Stimulated activated CD4-positive, alpha-beta T cell treated with anti-CD3 and anti-CD28 coated beads, Interleukin-15, amount 100 ng/mL, for 48 hours (primary cell): ENCODE measurements at places on chromosomes 2 and 18.

- no peak for DNase-seq
These were observed 138.6 kb downstream of the GLI2 start for GRCh38 chr2:120873958-120874887.

- no peak for DNase-seq
These were observed 50.8 kb downstream of the EPG5 start for GRCh38 chr18:45916302-45916701.

- DNase-seq, result no peak
These were observed 6.6 kb downstream of the CFAP221 start for GRCh38 chr2:119550856-119551255.

DNA sequence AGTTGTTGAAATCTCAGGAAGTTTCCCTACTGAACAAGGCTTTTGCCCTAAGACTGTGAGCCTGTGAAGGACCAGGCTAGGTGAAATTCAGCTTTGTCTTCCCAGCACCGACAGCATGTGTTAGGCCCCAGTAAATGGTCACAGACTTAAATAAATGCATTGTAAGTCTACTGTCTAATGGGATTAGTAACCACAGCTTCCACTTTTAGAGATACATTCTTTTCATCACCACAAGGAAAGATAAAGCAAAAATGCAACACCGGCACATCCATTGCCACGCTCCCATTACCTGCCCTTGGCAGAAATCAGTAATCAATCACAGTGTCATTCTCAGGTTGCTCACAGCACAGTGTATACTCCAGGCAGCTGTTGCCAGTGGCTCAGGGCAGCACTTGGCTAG, 59.3 kb downstream of the CRACDL start:
- DNase-seq, result no peak

DNA sequence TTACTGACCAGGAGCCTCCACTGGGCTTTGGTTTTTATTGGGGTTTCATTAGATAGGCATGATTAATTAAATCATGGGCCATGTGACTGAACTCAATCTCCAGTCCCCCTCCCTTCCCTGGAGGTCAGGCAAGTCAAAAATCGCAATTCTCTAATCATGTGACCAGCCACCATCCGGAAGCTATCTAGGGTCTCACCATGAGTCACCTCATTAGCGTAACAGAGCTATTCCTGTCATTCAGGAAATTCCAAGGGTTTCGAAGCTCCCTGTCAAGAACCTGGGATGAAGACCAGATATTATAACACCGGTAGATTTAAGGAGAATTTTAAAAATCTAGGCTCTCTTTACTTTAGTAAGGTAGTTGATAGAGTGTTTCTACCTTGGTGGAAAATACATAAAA, 180.3 kb upstream of the TCF4 start:
- no peak for DNase-seq

DNA sequence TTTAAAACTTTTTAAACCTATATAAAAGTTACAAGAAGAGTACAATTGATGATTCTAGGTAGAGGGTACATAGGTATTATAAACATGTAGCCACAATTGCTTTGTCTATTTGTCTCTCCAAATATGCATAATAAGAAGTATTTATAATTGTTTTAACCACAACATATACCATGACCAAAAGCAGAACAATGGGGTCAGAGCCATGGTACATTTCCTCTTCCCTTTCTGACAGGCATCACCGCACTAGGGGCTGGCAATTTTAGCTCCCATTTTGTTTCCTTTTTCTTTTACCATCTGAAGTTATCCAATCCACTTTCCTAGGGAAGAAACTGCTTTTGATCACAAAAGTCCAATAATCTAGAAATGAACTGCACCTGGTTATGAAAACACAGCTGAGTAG, 49.3 kb downstream of the TMX3 start:
- DNase-seq, result no peak
